CD4-positive, alpha-beta T cell treated with Interleukin-6 at 100 ng/mL for 8 hours (primary cell): ENCODE measurements at places on chromosomes 16 and 17.

- DNase-seq, result peak; percentile 80
Measured at GRCh38 chr17:68200689-68201417, 47.0 kb upstream of the AMZ2 start.

GRCh38 chr17:3724378-3725077 lies 825 bp downstream of the HASPIN start:
- no peak for DNase-seq

- no peak for DNase-seq
Measured at GRCh38 chr17:63500543-63501390, 22.4 kb upstream of the KCNH6 start.

GRCh38 chr16:19238406-19238805 lies 47.1 kb upstream of the CLEC19A start:
- DNase-seq, result no peak

- DNase-seq, result no peak
Measured at GRCh38 chr17:56810343-56810742, 23.4 kb downstream of the C17orf67 start.

DNA sequence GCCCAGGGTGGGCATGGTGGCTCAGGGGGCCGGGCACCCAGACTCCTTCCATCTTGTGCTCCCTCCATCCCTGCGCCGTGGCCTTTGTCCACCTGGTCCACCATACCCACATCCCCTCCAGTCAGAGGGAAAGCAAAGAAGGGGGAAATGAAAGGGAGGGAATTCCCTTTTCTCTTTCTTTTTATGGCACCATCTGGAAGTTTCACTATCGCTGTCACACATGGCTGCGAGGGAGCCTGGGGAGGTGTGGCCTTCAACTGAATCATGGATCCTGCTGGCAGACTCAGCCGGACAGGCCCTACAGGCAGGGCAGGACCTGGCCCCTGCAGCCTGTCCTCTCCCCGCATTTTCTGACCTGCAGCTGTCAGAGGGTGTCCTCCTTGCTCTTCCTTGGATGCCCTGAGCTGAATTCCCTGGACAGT lies 6.2 kb downstream of the SLC12A3 start:
- no peak for DNase-seq

DNA sequence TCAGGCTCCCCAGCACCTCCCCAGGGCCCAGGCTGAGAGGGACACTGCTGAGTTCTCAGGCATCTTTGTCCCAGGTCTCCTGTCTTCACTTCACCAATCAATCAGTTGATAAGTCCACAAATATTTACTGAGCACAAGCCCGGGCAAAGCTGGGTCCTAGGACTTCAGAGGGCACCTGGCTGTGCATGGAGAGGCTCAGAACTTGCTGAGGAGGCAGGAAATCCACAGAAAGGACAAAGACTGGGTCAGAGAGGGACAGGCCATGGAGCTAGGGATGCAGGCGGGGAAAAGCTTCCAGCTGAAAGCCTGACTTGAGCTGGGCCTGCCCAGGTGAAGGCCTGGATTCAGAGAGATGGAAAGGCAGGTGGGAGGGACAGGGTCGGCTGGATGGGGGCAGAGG lies 33.2 kb upstream of the C1QL1 start:
- DNase-seq, result no peak

- no peak for DNase-seq
Measured at GRCh38 chr17:19372439-19372838, 5.9 kb upstream of the MAPK7 start.

GRCh38 chr16:66996983-66997358 lies 8.6 kb downstream of the CES4A start:
- no peak for DNase-seq

DNA sequence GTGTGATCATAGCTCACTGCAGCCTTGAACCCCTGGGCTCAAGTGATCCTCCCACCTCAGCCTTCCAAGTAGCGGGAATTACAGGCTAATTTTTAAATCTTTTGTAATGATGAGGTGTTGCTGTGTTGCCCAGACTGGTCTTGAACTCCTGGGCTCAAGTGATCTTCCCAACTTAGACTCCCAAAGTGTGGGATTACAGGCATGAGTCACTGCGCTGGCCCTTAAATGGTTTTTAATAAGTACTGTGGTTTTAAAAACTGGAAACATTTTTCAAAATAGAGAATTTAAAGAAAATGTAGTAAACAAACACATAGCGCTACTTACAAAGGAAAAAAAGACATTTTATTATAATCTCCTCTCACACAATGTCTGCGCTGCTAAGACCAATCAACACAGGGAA lies 32.2 kb downstream of the MARCHF10 start:
- DNase-seq, result no peak

GRCh38 chr17:12445331-12445730 lies 220.4 kb upstream of the MYOCD start:
- no peak for DNase-seq

GRCh38 chr17:14559264-14560119 lies 258.6 kb downstream of the HS3ST3B1 start:
- DNase-seq, result no peak

GRCh38 chr17:35373984-35374765 lies 754 bp upstream of the SLFN11 start:
- peak; percentile 18 for DNase-seq

DNA sequence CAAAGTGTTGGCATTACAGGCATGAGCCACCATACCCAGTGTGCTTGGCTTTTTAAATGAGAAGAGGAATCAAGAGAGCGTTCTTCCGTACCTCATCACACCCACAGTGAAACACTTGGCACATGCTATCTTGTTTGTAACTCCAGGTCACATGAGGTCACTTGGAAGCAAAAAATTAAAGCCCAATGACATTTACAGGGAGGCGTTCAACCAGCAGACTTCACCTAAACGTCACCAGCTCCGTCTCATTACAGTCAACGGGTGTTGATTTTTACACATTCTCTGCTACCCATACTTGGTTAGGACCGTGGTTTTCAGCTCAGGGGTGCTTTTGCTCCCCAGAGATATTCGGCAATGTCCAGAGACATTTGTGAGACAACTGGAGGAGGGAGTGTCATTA lies 127.0 kb downstream of the XYLT1 start:
- no peak for DNase-seq

- no peak for DNase-seq
Measured at GRCh38 chr17:29124925-29125273, 55.3 kb downstream of the MYO18A start.

GRCh38 chr17:65163990-65164495 lies 26.9 kb downstream of the RGS9 start:
- peak; percentile 52 for DNase-seq

DNA sequence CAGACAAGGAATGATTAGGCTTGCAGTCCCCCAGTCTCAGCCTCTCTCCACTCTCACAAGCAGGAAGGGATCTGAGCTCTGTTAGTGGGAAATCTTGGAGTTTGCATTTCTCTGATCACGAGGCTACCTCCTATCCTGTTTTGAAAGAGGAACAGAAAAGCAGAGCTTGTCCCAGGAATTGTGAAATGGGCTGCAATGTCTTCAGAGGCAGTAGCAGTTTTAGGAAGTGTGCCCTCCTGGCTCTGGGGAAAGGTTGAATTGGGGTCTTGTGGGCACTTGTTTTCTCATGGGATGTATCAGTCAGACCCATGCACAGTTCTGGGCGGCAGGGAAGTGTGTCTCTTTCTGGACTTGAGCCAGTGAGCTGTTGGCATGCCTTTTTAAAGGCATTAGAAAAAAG lies 22.8 kb downstream of the NUP85 start:
- no peak for DNase-seq

- DNase-seq, result no peak
Measured at GRCh38 chr16:53945996-53946395, 242.0 kb downstream of the FTO start.

- DNase-seq, result no peak
Measured at GRCh38 chr17:2723505-2723996, 12.0 kb upstream of the CLUH start.

DNA sequence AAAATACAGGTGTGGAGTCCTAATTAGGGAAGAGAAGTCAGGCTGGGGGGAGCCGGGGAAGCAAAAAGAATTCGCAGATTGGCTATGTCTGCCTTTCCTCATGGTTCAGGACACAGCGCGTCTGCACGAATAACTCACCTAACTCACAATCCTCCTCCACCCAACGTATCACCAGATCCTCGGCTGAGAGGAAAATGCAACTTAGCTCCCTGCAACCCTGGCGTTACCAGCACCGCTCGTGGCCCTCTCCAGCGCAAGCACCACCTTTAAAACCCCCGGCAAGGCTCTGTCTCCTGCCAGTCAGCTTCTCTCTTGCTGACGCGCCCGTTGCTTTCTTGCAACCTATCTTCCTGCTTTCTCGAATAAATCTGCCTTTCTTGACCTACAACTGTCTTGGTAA lies 49.8 kb upstream of the METRNL start:
- DNase-seq, result no peak

DNA sequence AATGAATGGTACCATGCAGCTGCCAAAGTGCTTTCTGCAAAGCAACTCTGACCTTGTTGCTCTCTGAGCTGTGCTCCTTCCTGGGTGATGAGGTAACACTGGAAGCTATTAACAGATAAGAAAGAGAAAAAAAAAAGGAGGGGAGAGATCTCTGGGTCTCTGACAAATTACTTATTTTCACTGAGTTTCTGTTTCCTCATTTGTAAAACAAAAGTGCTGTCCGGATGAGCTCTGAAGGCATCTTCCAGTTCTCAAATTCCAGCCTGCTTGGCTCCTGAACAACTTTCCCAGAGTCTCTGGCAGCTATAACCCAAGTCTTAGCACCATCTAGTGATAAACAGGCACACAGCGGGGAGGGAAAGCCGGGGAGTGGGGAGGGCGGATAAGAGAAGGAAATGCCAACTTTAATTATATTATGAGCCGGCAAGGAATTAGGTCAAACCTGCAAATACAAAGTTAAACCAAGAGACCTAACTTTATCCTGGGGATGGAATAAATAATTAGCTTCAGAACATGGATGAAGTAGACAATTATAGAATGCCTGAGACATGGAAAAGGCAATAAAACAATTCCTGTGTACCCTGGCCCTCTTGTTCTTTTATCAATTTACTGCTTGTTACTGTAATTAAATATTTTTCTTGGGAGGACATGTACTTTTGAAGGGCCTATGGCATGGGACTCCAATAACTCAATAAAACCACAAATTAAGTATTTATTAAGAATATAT lies 61.3 kb upstream of the KIFC3 start:
- no peak for DNase-seq

- DNase-seq, result peak; percentile 20
Measured at GRCh38 chr17:17146786-17147406, 59.2 kb downstream of the PLD6 start.

- peak; percentile 59 for DNase-seq
Measured at GRCh38 chr17:48814504-48814903, 2.5 kb downstream of the TTLL6 start.

GRCh38 chr17:43822570-43823190 lies 10.3 kb downstream of the MPP3 start:
- DNase-seq, result no peak

- DNase-seq, result no peak
Measured at GRCh38 chr16:49601576-49601975, 228.0 kb downstream of the C16orf78 start.

- DNase-seq, result no peak
Measured at GRCh38 chr16:20944861-20945574, 44.4 kb downstream of the LYRM1 start.

DNA sequence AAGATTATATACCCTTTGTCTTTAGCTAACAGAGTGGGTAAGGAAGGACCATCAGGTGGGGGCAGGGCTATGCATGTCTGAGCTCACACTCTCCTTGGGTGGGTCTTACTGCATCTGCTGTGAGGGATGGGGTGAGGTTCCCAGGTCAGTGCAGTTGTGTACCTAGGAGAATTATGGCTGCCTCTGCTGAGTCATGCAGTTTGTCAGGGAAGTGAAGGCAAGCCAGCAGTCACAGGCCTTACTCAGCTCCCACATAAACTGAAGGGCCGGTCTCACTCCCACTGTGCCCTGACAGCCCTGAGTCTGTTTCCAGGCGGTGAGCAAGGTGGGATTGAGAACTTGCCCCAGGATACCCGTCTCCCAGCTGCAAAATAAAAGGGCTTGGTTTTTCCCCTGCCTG lies 328.6 kb downstream of the MAP2K6 start:
- DNase-seq, result no peak

DNA sequence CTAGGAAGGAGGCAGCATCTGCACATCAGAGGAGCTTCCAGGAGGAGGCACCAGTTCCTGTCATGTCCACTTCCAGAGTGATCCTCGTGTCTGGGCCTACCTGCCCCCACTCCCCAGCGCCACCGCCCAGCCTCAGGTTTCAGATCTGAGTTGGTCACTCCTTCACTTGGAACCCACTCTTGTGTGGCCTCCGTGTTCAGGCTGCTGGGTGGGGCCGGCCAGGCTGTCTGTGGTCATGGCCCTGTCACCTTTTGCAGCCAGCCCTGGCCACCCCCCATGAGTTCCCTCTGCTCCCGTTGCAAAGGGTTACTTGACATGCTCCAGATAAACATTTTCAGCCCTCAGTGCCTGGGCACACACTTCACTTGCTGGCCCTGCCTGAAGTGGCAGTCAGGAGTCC lies 26.6 kb upstream of the SPPL2C start:
- DNase-seq, result no peak

- no peak for DNase-seq
Measured at GRCh38 chr16:83968891-83969649, 1.0 kb downstream of the NECAB2 start.

DNA sequence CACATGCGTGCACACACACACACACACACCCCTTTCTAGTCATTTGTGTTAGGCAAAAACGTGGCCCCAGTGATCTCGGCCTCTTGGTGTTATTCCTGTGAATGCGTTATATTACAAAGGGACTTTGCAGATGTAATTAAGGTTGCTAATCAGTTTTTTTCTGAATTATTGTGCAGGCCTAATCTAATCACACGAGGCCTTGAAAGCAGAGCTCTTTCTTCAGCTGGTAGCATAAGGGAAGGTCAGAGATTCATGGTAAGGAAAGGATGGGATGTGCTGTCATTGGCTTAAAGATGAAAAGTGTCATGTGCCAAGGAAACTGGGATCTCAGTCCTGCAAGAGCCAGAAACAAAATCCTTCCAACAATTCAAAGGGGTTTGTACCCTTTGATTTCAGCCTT lies 113.4 kb upstream of the ELAC2 start:
- no peak for DNase-seq

DNA sequence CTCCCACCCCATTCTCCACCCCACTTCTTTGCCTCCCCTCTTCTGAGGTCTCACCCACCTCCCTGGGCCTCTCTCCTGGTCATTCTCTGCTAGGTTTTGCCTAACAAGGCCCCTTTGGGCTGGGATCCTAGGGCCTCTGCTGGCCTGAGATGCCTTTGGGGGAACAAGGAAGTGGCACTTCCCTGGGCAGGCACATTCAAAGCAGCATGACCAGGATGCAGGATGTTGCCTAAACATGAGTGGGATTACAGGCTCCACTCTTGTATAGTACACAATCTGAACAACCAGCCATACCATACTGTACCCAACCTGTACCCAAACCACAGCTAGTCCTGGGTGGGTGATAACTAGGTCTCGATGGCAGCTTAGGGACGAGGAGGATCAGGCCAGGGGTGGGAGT lies 9.0 kb downstream of the GALK1 start:
- DNase-seq, result no peak

DNA sequence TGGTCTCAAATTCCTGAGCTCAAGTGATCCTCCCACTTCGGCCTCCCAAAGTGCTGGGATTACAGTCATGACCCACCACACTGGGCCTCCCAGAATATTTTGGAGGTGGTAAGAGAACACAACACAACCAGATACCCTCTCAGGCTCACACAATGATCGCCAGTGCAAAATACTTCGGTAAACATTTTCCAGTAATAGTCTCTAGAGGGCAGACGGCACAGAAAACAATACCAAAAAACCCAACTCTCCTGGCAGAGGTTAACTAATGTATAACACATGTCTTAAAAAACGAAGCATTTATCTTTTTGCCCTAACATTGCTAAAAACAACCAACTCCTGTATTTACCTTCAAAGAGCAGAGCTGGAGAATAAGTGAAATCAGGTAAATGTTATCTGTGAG lies 10.5 kb downstream of the NUFIP2 start:
- DNase-seq, result no peak

GRCh38 chr16:57774705-57775285 lies 27.5 kb downstream of the KIFC3 start:
- DNase-seq, result no peak
